Caudate nucleus (tissue), 63 donors: ENCODE measurements at places on chromosomes 5 and 9.

DNA sequence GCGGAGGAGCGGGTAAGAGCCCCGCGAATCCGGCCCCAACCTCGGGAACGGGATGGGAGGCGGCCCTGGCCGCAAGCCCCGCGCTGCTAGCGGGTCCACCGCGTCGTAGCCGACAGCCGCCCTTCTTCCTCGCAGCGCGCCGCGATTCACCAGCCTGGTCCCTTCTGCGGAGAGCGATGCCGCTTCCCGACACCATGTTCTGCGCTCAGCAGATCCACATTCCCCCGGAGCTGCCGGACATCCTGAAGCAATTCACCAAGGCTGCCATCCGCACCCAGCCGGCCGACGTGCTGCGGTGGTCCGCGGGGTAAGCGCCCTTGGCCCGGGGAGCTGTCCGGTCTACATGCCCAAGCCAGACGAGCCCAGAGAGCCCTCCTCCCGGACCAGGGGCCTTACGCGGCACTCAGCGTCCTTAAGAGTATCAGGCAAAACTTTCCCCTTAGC is 335 bp downstream of the ROPN1L start:
- DNase-seq, result no peak

GRCh38 chr9:90100014-90100413 is 495.2 kb downstream of the GADD45G start:
- DNase-seq, result no peak

GRCh38 chr9:135521608-135522095 is 412 bp downstream of the LCN1 start:
- no peak for DNase-seq

DNA sequence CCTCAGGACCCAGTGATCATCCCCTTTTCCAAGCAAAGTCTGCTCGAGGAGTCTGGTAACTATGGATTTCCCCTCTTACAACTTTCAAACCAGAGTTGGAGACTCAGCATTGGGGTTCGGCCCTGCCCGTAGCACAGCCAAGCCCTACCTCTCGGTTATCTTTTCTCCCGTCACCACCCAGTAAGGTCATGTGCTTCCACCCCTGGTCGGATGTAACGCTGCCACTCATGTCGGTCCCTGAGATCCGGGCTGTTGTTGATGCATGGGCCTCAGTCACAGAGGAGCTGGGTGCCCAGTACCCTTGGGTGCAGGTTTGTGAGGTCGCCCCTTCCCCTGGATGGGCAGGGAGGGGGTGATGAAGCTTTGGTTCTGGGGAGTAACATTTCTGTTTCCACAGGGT is 1.2 kb downstream of the GALT start:
- DNase-seq, result no peak

DNA sequence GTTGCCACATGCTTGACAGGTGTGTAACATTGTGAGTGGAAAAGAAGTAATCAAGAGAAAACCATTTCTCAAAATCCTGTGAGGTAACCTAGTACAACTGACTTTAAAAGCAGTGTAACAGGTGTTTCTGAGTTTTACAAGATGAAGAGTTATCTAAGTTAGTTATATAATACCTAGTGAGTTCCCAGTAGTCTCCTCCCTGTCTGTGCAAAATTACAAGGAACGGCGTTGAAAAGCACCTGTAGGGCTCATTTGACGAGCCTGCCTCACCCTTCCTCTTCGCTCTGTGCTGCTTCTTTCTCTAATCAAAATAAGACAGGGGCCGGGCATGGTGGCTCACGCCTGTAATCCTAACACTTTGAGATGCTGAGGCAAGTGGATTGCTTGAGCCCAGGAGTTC is 132.9 kb upstream of the SLC30A5 start:
- DNase-seq, result no peak
